ENCODE measurements at places on chromosomes 2 and 18.

GRCh38 chr2:48569433-48569832, 39.5 kb downstream of the STON1 start:
- no peak for DNase-seq

- no peak for DNase-seq
Observed at GRCh38 chr18:318791-319291, 51.0 kb upstream of the THOC1 start.

DNA sequence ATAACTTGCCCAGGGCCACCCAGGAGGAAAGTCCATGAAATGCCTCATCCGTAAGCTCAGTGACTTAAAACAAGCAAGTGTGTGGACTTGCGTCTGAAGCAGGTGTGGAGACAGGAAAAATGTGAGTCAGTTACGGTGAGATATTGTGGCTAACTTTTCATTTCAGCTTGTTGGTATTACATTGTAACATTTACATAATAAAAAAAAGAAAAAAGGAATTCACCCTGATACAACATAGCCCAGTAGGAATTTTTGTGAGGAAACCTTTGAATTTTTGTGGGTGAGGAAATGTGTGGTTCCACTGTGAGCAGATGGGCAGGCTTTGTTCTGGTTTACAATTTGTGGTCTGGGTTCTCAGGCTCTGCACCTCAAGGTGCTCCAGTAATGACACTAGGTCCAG, 33.7 kb upstream of the LYPD6B start:
- DNase-seq, result no peak

DNA sequence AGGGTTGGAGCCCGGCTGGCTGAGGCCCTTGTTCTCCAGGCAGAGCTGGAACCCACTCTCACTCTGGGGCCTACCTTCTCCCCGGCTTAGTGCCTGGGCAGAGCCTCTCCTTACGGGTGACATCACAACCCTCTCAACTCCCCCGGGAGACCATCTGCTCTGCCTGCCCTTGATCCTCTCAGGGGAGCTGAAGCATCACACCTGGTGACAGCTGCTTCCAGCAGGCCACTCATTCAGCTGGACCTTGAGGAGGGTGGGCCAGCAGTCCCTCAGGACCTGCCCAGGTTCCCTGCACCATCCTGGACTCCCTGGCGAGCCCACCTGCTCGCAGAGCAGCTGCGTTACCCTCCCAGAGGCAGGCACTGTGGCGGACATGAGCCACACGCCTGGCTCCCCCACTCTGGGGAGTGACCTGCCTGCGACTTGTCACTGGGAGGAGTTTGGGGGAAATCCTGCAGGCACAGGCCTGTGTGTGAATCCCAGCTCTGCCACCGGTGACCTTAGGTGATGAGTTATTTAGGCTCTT, 13.1 kb downstream of the HS6ST1 start:
- no peak for DNase-seq

DNA sequence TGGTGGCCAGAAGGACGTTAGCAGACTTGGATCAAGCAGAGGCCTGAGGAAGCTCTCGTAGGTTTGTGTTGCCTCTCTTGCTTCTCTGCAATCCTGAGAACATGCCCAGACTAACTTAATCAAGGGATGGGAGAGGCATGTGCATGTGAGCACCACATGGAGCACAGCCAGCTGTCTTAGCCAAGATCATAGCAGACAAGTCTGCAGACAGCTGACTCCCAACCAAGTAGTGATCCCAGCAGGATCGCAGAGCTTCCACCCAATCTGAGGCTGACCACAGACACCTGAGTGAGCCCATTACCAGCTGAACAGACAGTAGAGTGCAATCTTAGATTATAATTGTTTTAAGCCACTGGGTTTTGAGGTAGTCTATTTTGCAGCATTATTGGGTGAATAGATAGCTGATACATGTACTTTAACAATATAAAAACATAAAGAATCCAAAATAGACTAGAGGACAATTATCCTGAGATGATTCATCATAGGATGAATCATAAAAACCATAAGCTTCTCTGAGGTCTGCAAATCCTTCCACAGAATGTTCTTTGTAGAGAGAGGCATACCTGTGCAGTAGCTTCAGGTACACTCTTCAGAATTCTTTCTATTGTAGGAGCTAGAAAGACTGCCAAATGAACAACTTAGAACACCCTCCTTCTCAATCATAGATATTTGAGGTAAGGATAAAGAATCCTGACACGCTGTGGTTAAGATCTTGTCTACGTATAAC, 25.2 kb upstream of the FAM110C start:
- no peak for DNase-seq

- DNase-seq, result no peak
Observed at GRCh38 chr2:165162466-165162865, 41.4 kb downstream of the SCN3A start.

DNA sequence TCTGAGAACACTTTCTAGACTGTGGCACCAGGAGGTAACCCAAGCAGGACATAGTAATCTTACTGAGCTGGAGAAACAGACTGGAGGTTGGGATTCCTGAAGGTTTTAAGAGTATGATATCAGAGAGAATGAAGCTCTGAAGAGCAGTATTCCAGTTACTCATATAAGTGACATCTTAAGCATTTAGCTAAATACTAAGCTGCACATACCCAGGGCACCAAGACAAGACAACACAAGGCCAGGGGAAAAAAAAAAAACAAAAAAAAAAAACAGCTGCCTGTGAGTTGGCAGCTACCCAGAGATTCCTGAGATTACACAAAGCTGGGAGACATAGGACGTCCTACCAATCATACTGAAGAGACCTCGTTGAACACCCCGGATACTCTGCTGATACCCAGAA, 175.8 kb downstream of the SRBD1 start:
- no peak for DNase-seq

Data from activated CD4-positive, alpha-beta T cell treated with anti-CD3 and anti-CD28 coated beads, Interleukin-10, Interleukin-2, amounts not matched to agents 100 ng/mL and 50 ng/mL, durations not matched to agents 16 hours and 8 hours (primary cell).